ENCODE measurements at places on chromosomes 12 and 14.
A peak's percentile ranks its signal among the peaks of the same experiment; 100 is the strongest.

GRCh38 chr12:116257826-116258225 lies 19.7 kb downstream of the MED13L start:
- no peak for DNase-seq

GRCh38 chr12:89882050-89882449 lies 173.4 kb upstream of the ATP2B1 start:
- no peak for DNase-seq

- no peak for DNase-seq
These were observed 319.8 kb downstream of the ALG10 start for GRCh38 chr12:34342048-34342447.

GRCh38 chr12:26732005-26732908 lies 100.7 kb downstream of the ITPR2 start:
- peak; percentile 75 for DNase-seq

Data from inflammatory macrophage (primary cell).